Activated CD4-positive, alpha-beta T cell treated with anti-CD3 and anti-CD28 coated beads, Interleukin-2, amount 10 ng/mL, durations not matched to agents 7 days and 5 days (primary cell): ENCODE measurements at places on chromosomes 13 and 19.

DNA sequence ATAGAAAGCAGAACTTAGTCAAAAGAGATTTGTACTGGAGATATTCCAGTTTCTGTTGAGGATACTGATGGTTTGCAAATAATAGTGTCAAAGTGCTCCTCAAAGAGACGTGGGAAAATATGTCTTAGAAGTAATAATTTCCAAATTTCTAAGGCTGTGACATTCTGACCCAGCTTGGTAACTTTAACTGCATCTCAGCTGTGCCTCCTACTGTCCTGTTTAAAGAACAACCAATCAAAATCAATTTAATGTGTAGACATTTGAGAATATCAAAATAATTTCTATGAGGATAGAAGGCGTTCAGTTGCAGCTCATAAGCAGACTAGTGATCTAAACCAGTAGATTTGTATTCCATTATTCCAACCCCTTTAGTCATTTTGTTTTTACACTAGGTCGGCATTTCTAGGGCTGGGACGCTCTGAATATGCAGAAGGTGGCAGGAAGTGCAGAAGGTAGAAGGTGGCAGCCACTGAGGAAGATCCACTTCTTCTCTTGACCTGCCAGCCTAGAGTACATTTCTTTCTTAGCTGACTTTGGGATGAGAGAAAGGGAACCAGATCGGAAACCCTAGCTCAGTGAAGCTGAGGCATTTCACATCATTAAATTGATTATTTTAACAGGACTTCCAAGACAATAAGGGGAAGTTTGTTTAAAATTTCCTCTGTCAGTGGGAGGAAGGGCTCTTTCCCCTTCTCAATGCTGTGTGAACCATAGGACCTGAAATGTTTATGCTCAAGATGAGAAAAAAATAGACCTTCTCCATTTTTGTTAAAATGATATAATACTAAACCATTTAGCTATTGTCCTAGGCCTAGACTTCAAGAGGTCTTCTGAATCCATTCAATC, 67.5 kb downstream of the COL4A1 start:
- DNase-seq, result no peak

GRCh38 chr13:20383058-20383457, 142.6 kb downstream of the CRYL1 start:
- no peak for DNase-seq

DNA sequence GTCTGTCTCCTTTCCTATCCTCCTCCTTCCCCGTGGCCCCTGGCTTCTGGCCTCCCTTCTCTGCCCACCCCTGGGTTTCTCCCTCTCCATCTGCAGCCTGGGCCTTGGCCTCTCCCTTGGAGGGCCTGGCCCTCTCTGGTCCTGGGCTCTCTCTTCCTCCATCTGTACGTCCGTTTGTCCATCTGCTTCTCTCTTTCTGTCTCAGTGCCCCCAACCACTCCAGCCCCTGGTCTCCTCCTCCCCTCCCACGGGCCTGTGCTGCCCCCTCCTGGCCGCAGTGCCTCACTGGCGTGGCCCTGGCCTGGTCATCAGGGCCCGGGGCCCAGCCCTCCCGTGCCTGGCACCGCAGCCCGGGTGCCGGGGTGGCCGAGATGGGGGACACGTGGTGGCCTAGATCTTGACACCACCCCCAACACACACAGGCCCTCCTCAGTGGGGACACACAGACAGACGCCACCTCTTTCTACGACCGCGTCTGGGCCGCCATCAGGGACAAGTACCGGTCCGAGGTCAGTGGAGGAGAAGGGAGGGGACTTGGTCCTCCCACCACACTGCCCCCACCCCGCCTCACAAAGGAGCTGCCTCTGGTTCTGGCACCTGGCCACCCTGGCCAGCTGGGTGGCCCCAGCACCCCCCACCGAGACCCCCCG, 11.3 kb downstream of the PRKCSH start:
- DNase-seq, result no peak

DNA sequence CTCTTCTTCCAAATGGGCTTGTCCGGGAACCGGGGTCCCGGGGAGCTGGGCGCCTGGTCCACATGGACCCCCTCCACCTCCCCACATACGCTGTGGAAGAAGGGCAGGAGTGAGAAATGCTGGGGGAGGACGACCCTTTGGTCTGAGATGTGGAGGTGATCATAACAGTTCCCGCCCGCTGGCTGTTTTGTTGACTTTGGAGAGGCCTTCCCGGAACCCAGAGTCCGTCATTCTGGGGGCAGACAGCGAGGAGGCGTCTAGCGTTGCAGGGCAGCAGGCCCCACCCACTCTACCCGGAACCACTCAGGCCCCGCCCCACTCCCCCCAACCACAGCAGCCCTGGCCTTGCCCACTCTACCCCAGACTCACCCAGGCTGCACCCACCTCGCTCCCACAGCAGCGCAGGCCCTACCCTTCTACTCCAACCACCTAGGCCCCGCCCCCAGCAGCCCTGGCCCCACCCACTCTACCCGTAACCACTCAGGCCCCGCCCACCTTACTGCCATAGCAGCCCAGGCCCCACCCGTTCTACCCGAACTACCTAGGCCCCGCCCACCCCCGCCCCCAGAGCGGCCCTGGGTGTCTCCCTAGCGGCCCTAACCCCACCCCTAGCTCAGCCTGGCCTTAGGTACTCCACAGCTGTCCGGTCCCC, 7.1 kb downstream of the GPR108 start:
- DNase-seq, result peak; percentile 49

- DNase-seq, result peak; percentile 12
Measured at GRCh38 chr13:44989941-44990340, 603 bp downstream of the GPALPP1 start.

DNA sequence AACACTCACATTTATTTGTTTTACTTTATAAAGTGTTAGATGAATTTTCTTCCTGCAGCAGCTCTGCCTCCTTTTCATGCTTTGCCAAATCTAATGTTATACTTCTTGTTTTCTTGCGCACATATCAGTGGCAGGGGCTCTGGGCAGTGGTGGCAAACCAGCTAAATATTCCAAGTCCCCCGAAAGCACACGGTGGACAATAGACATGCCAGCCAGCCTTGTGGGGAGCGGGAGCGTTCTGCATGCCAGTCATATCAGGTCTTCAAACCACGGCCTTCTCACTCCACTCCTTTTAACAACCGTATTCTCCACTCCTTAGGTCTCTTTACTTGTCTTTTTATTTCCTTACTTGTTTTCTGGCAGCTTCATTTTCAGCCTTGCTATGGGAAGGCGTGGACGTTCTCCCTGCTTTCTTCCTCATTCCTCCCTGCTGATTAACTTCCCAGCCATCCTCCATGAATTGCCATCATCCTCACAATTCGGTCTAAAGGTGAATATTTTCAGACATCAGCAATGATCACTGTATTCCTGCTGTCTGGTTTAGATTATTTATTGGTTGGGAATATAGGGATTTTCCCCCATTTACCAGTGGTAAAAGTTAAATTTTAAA, 77.1 kb upstream of the WASF3 start:
- no peak for DNase-seq

DNA sequence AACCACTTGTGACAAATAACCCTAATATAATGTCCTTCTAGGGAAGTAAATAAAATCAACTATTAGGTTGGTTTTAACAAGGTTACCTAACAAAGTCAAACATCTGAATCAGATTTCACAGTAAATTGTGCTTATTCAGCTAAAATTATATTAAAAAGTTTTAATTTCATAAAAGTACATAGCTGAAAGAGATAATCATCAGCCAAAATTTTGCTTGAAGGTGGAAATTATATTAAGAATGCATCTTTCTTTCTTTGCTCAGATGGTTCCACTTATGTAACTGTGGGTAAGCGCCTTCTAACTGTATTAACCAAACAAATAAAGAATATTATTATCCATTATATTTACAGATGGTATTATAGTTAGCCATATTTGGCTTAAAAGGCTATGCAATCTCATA, 2840.3 kb upstream of the PCDH20 start:
- DNase-seq, result no peak

DNA sequence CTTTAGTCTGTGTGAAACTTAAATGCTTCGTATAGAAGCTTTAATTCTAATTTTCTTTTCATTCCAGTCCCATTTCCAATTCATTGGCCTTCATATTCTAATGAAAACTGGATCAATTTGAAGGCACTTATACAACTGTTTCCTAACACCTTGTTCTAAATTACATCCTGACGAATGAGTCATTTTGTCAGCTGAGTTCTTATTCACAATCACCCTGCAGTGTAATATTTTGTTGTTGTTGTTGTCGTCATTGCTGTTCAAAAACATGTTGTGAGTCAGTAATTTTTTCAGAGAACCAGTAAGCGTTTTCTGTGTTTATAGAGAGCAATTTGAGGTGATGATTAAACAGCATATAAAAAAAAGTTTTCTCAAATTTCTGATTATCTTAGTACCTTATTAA, 290.0 kb downstream of the PCDH9 start:
- DNase-seq, result no peak

GRCh38 chr13:28306325-28306724, 168.0 kb downstream of the PAN3 start:
- no peak for DNase-seq

DNA sequence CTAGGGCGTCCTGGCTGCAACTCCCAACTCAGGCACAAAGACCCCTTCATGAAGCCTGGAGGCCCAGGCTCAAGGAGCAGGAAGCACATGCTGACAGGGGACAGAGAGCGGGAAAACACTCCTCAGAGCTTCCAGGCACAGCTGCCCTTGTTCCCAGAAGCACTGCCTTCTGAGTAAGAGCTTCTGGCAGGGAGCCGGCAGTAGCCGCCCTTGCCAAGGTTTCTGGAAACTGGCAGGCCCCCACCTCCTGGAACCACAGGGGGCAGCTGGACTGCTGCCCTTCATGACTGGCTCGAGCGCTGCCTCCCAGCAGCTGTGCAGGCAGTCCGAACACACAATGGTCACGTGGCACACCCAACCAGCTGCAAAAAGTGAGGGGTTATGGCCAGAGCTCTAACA, 33.6 kb upstream of the EPHX3 start:
- no peak for DNase-seq

- no peak for DNase-seq
Measured at GRCh38 chr13:76724421-76724820, 161.8 kb downstream of the KCTD12 start.

DNA sequence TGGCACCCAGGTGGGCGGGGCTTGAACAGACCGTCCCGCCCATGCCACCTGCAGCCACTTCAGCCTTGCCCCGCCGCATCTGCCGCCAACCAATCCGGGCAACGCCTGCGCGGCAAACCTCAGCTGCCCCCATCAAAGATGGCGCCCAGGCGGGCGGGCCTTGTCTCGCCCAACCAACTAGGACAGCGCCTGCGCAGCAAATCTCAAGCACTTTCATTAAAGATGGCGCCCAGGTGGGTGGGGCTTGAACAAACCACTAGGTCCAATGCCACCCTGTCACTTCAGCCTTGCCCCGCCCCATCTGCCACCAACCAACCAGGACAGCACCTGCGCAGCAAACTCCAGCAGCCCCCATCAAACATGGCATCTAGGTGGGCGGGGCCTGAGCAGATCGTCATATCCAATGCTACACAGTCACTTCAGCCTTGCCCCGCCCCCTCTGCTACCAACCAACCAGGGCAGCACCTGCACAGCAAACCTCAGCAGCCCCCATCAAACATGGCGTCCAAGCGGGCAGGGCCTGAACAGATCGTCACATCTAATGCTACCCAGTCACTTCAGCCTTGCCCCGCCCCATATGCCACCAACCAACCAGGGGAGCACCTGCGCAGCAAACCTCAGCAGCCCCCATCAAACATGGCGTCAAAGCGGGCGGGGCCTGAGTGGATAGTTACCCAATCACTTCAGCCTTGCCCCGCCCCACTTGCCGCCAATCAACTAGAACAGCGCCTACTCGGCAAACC, 1.4 kb downstream of the PEG3 start:
- no peak for DNase-seq

DNA sequence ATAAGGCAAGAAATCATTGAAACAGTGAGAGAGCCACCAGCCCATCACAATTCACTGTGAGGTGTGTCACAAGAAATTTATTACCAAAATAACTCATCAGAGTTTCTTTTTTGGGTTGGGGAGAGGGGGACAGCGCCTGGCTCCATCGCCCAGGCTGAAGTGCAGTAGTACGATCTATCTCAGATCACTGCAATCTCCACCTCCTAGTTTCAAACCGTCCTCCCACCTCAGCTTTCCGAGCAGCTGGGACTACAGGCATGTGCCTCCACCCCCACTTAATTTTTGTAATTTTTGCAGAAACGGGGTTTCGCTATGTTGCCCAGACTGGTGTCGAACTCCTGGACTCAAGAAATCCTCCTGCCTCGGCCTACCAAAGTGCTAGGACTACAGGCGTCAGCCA, 3.6 kb downstream of the IFNL1 start:
- DNase-seq, result no peak

- DNase-seq, result no peak
Measured at GRCh38 chr13:52399708-52400107, 6.3 kb downstream of the THSD1 start.

DNA sequence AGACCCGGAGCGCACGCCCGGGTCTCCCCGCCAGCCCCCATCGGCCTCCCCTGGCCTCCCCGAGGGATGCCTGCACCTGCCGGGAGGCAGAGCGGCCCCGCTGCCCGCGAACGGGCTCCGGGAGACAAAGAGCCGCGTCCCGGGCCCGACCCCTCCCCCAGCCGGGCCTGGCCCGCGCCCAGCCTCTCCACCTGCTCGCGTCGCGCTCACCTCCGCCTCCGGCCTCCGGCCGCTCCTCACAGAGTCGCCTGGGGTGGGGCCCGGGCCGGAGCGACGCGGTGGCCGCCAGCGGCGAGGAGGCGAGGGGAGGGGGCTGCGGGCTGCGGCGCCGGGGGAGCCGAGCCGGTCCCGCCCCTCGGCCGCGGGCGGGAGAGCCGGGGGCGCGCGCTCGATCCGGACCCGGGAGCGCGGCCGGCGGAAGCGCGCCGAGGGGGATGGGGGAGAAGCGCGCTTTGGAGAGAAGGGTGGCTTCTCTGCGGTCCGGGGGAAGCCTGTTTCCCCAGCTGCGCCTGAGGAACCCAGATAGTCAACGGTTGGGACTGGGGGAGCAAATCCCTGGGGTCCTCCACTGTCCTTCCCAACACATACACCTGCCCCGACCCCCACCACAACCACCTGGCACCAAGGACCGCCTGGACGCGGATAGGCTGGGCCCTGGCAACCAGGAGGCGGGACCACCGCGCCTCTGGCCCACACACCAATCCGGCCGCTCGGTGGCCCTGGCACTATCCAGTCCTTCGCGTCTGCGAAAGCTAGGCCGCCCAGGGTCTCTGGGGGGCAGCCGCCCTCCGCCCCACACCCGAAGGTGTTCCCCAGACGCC, at the start of gene PRR36:
Gene PRR36, minus strand, starts transcription at position 315 of the 821 bp plus-strand sequence. CDS start 701 bp downstream, outside the sequence.
- no peak for DNase-seq

DNA sequence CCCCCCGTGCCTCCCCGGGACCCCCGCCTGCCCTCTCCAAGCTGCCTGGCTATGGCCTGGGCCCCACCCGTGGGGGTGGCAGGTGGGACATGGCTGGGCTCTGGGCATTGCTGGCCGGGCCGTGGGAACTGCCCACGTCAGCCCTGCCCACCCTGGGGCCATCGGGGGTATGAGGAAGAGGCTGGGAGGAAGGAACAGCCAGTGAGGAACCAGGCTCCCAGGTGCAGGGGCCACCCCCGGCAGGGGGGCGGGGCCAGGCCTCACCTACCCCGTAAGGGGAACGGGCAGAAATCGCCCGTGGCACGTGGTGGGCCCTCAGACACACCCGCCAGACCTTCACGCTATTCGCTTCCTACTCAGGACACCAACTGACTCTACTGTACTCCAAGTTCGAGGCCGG, 22.4 kb downstream of the TCF3 start:
- DNase-seq, result no peak

- DNase-seq, result peak; percentile 84
Measured at GRCh38 chr19:41886761-41887710, 4.1 kb downstream of the ARHGEF1 start.

GRCh38 chr19:12485052-12485416, 418 bp upstream of the ZNF709 start:
- DNase-seq, result no peak
